ENCODE measurements at places on chromosomes 16 and 17.

DNA sequence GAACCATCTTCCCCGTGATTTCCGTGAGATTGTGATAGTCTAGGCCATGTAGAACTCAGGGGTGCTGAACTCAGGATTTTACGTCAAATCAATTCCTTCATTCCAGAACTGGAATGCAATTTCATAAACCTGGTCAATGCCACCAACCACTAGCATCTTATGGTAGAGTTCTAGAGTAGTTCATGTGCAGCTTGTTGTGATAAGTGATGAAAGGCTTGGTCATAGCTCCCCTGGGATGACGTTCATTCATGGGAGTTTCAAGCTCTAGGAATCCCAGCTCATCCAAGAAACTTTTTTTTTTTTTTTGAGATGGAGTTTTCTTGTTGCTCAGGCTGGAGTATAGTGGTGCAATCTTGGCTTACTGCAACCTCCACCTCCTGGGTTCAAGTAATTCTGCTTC, 3.7 kb upstream of the DPEP2 start:
- no peak for DNase-seq

DNA sequence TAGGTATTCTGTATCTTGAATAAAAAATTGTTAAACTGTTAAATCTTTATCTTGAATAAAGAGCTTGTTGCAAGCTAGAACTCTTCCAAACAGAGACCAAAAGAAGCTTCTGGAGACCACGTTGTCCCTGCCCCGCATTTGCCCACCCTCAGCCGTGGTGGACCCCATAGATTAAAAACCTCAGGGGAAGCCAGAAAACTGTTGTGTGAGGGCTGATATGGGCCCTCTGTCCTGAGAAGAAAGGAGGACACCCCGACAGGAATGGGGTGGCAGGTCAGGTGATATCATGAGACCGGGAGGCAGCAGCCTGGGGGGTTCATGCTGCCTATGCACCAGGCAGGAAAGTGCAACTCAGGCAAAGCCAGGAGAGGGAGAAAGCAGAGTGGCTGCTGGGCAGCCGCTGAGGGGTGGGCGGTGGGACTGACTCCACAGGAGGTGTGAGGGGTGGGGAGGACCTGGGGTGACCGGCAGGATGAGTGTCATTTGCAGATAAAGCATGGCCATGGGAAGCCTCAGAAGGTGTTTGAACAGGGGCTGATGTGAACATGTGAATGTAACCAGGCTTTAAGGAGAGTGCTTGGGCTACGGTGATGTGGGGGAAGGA, 147.8 kb downstream of the IRF8 start:
- no peak for DNase-seq

DNA sequence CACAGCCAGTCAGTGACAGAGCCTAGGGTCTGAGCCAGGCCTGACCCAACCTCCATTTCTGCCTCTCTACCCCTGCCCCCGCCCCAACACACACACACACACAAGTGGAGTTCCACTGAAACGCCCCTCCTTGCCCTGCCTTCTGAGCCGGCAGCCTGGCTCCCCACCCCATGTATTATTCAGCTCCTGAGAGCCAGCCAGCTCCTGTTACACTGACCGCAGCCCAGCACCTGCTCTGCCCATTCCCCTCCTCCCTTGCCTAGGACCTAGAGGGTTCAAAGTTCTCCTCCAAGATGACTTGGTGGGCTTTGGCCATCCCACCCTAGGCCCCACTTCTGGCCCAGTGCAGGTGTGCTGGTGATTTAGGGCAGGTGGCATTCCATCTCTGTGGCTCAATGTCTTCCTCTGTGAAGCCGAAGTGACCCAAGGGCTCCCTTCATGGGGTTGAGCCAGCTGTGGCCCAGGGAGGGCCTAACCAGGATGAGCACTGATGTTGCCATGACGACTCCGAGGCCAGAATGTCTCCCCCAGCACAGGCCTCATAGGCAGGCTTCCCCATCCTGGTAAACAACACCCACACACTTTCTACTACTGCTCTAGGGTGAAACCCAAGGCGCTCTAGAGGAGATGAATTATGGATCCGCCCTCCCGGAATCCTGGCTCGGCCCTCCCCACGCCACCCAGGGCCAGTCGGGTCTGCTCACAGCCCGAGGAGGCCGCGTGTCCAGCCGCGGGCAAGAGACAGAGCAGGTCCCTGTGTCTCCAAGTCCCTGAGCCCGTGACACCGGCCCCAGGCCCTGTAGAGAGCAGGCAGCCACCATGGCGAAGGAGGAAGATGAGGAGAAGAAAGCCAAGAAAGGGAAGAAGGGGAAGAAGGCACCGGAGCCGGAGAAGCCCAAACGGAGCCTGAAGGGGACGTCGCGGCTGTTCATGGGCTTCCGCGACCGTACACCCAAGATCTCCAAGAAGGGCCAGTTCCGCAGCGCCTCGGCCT, 9.7 kb downstream of the MYO15A start:
- no peak for DNase-seq

DNA sequence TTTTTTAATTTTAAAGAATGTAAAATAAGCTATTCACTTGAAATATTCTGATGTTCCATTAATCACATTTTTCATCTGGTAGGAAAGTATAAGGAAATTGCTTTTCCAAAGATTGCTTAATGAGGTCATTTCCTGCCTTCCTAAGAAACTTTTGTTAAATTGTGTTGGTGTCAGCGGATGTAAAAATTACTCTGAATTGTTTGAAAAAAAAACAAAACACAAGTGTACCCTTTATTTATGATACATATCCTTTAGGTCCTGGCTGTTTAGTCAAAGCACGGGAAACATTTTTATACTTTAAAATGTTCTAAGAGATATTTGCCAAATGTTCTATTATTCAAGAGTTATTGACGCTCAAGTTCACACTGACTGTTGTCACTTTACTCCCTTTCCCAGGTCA, 1357.4 kb upstream of the GOT2 start:
- no peak for DNase-seq

DNA sequence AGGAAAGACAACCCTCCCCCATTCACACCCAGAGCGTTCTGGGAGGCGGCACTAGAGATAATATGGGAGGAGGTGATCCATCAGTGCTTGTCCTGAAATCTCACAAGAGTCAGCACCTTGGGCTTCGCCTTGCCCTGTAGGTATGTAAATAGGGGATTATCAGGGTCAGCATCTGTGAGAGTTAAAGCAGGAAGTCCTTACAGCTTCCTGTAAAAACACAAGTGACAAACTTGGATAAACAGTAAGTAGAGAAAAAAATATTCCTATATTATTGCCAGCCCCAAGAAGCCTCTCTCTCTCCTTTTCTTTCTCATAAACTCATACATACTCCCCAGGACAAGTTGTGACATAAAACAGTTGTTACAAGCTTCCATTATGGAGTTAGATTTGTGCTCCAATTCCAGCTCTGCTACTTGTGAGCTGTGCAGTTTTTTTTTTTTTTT, 187.7 kb downstream of the MAF start:
- DNase-seq: no peak

- DNase-seq: no peak
Measured at GRCh38 chr16:3548859-3549258, 28.3 kb downstream of the NLRC3 start.

DNA sequence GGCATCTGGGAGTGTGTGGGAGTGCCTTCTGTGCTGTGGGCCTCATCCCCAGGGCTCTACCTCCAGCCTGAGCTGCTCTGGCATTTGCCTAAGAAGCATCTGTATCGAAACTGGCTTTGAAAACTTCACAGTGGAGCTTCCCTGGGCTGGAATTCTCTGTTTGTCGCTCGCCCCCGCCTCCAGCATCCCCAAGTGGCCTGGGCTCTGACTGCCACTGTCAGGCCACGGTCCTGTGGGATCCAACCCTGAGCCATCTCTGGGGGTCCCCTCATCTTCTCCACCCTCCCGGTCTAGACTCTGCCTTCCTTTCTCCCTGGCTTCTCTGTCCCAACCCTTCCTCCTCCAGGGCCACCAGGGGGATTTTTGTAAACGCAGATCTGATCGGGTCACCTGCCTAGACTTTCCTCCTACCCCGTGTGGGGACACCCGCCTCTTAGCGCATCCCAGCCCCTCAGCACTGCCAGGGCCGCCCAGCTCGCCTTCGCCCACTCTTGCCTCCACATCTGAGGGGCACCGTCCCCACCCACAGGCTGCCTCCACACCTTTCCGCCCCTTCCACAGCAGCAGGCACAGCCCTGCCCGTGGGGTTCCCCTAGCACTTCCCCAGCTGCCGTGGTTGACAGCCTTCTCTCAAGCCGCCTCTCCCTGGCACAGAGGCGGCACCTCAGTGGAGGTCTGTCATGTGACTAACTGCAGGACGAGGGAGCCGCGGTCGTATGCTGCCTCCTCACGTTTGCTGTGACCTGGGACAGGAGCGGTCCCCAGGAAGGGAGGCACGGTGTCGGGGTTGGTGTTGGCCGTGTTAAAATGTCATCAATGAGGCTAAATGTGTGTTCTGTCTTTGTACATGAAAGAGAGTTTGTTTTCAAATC, 12.0 kb downstream of the TBC1D24 start:
- peak; percentile 88 for DNase-seq

- no peak for DNase-seq
Measured at GRCh38 chr17:47872651-47873161, 21.7 kb upstream of the SP6 start.

DNA sequence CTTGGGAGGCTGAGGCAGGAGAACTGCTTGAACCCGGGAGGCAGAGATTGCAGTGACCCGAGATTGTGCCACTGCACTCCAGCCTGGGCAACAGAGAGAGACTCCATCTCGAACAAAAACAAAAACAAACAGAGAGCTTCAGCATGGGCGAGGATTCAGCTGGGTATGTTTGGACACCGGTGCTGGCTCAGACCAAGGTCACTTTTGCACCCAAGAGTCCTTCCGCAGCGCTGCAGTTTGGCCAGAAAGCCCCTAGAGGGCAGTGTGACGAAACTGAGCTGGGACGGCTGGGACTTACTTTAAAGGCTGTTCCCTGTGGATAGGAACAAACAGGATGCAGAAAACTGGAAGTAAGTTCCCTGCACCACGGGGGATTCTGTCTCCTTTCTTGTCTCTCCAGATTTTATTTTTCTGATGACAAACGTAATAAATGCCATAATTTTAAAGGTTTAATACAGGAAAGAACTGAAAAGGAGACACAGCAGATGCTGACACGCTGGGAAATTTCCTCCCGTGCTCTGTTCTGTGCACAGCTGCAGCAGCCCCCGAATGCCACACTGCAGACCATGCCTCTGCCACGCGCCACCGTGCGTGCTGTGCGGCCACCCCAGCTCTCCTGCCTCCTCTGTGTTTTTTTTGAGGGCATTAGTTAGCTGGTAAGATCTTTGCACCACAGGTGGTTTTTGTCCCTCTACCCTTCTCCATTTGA, 25.2 kb upstream of the USP36 start:
- peak; percentile 57 for DNase-seq

GRCh38 chr16:10765772-10766171, 22.1 kb downstream of the NUBP1 start:
- peak; percentile 53 for DNase-seq

DNA sequence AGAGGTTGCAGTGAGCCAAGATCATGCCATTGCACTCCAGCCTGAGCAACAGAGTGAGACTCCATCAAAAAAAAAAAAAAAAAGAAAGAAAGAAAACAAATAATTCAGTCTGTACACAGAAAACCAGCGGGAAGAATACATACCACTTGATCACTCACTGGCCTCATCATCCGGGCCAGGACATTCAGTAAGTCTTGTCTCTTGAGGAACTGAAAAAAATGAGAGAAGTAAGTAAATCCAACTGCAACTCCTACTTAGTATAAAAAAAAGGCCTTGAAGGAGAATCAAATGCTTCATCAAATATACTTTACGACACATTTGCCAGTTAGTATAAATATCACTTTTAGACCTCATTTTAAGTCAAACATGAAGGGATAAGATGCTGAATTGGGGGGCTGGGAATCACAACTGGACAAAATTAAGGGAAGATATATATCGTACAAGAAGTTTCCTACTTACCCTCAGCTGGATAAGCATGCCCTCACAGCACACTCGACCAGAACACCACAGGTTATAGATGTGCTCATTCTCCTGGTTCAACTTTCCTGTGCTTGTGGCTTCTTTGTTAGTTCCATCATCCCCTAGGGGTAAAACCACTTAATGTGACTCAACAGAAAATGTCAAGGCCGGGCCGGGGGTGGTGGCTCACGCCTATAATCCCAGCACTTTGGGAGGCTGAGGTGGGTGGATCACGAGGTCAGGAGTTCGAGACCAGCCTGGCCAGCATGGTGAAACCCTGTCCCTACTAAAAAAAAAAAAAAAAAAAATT, 12.4 kb downstream of the CCDC47 start:
- DNase-seq: no peak

- DNase-seq: no peak
Measured at GRCh38 chr16:24701521-24701951, 27.9 kb upstream of the TNRC6A start.

- DNase-seq: no peak
Measured at GRCh38 chr17:4087911-4088693, 54.7 kb downstream of the ZZEF1 start.

All from CD4-positive, alpha-beta T cell treated with Interferon gamma for 1 hour (primary cell).